ENCODE measurements at places on chromosomes 4 and X. TPM values are rescaled to one million over a fixed set of nuclear protein-coding genes. Genes with fewer than 3 reads are reported as not detected.

DNA sequence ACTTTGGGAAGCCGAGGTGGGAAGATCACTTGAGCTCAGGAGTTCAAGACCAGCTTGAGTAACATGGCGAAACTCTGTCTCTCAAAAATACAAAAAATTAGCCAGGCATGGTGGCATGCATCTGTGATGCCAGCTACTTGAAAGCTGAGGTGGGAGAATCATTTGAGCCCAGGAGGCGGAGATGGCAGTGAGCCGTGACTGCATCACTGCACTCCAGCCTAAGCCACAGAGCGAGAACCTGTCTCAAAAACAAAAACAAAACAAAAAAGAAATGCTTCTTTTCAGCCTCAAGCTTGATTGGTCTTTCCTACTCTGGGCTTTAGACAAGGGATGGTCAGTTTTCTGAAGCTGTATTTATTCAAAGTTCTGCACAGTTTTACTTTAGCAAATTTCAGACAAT lies 15.8 kb upstream of the DHRSX start:
- DNase-seq = no peak

GRCh38 chr4:53371843-53372521 lies 5.5 kb upstream of the FIP1L1 start:
- no peak for DNase-seq

- DNase-seq = no peak
Observed at GRCh38 chr4:187744911-187745310, 250.7 kb upstream of the ZFP42 start.

DNA sequence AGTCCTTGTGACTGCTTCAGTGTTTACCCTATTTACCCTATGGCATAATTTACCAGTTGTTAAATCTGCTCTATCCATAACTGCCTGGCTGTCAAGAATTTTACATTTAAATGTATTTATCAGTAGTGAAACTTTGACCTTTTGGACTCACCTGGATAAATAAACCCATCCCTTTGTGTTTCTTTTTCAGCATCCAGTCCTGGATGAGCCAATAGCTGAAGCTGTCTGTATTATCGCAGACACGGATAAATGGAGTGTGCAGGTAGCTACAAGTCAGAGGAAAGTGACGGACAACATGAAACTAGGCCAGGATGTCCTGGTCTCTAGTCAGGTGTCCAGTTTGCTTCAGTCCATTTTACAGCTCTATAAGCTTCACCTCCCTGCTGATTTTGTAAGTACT lies 122.4 kb downstream of the FNIP2 start:
- DNase-seq = no peak

GRCh38 chr4:6946497-6946896 lies 36.9 kb downstream of the TBC1D14 start:
- no peak for DNase-seq

- DNase-seq = peak; percentile 36
Observed at GRCh38 chr4:174358829-174359228, 75.1 kb downstream of the CEP44 start.

- DNase-seq = no peak
Observed at GRCh38 chrX:71464968-71465367, 67.9 kb upstream of the OGT start.

- DNase-seq = no peak
Observed at GRCh38 chrX:40720792-40721191, 14.6 kb downstream of the MED14 start.

DNA sequence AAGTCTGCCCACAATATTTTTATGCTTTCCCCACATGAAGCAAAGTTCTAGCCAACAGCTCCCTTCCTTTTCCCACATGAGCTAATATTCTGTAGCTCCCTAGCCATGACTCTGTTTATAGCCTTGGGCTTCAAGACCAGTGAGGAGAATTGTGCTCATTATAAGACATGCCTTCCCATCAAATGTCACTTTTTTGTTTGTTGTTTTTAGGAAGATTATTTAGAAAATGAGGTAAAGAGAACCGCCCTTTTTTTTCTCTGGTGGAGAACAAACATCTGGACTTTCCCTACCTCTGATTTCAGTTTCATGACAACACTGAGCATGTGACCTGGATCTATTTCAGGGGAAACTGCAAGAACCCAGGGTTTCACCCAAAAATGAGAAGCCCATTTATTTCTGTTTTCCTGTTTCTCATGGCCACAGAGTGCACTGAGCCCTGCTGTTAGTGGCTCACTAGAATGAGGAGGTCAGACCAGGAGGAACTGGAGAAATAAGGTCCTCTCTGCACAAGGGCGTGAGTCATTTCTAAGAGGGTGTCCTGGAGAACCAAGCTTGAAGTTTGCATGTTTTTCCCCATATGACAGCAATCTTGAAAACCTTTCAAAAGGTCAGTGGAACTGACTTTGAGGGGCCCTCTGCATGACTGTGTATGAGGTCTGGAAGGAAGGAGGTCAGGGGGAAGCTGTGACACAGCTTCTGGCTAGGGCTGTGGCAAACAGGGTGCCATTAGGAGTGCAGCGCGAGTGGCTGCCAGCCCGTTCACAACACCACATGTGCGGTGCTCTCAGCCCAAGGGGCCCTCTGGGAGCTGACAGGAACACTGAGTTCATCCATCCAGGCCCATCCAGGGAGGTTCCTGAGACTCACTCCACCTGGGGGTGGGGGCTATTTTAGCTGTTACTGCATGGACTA lies 55.2 kb downstream of the CHST7 start:
- no peak for DNase-seq

GRCh38 chr4:147201016-147201415 lies 255.4 kb upstream of the TTC29 start:
- no peak for DNase-seq

GRCh38 chr4:178316211-178316610 lies 874.0 kb upstream of the AGA start:
- no peak for DNase-seq

DNA sequence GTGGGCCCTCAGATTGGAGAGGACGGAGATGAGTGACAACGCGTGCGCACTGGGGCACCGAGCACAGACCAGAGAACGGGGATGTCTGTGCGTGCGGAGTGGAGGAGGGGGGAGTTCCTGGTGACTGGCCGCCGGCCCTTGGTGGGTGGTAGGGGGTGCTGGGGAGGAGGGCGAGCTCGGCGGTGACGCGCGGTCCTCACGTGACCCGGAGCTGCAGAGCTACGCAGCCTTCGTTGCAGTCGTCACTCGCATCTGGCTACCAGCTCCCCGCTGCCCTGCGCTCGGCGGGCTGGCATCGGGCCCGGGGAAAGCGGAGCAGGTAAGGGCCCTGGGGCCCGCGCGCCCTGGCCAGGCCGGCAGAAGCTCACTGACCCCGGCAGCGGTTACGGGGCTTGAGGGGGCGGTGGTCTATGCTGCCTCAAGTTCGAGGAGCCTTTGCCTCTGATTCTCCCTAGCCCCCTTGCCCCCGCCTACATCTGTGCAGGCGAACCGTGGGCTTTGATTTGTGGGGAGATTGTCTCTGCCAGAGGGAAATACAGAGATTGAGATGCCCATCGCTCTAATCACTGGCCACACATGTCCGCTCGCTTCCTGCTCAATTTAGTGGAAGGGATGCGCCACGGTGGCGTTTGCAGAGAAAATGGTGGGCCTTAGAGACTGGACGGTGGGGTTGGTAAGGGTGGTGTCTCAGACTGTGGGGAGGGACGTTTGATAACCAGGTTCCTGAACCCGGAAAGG lies at the start of gene ARMCX4:
Gene ARMCX4, plus strand, starts transcription at position 245 of the 738 bp plus-strand sequence. CDS start 3,134 bp downstream, outside the sequence.
- no peak for DNase-seq

- DNase-seq = no peak
Observed at GRCh38 chr4:178577933-178578332, 1135.7 kb upstream of the AGA start.

- no peak for DNase-seq
Observed at GRCh38 chr4:120874792-120875774, 47.4 kb downstream of the PRDM5 start.

MAP7D2 gene
- total RNA-seq = 1.4 TPM

HSFX3 gene
- not detected for total RNA-seq

F8A2 gene
- total RNA-seq = not detected

NAT8L gene
- total RNA-seq = 2.0 TPM

SLC16A2 gene
- 5.3 TPM for total RNA-seq

MAGEA2B gene
- not detected for total RNA-seq

CYP2U1 gene
- 5.5 TPM for total RNA-seq

HS6ST2 gene
- 10.5 TPM for total RNA-seq

ADAM29 gene
- total RNA-seq = not detected

ZNF81 gene
- 16.9 TPM for total RNA-seq

RNF150 gene
- 0.69 TPM for total RNA-seq
